ENCODE measurements at places on chromosomes 13 and 19.
A peak's percentile ranks its signal among the peaks of the same experiment; 100 is the strongest.

DNA sequence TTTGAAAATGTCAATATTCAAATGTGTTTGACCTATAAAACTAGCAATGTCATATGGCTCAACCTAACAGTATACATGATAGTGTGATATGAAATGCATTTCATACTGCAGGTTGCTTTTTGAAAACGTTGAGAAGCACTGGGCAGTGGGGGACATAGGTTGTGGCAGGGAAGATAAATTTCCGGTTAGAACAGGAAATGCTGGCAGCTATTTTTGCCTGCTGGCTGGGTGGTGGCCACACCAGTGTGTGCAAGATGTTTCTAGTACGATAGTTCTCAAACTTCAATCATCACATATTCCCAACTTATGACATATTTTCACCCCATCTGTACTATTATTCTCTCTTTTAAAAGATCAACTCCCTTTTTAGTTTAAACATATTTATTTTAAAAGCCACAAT, 17.2 kb downstream of the FXYD5 start:
- no peak for DNase-seq

DNA sequence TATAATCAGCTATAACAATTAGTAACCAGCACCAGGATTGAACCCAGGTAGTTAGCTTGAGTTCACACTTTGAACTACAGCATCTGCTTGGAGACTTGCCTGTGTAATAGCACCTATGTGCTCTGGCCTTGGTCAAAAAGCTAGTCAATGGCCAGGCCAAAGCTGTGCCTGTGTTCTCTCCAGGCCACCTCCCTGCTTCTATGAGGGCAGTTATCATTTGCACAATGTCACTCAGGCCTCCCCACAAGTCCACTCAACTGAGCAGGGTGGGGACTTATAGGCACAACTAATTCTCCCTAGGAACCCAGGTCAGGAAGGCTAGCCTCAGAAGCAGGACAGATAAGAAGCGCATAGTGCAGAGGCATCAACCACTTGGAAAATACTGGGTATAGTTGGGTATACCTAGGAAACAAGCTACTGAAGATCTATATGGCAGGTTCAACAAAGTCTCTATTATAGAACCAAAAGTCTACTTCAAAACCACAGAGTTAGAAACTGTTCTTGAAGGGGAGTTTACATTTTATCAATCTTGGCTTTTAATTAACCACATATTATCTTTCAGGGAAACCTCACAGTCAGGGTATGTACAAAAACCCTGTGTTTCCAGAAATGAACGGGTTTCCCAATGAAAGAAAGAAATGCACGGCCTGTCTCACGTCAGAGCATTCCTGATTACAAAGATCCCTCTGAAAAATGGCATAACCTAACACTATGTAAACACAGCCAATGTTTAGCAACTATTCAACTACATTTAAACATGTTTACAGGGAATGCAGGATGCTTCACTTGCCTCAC, 140.9 kb downstream of the ABCC4 start:
- DNase-seq, result no peak

- no peak for DNase-seq
Observed at GRCh38 chr13:103306163-103306562, 239.9 kb upstream of the SLC10A2 start.

GRCh38 chr13:110107568-110108347, 199.2 kb downstream of the COL4A1 start:
- DNase-seq, result no peak

DNA sequence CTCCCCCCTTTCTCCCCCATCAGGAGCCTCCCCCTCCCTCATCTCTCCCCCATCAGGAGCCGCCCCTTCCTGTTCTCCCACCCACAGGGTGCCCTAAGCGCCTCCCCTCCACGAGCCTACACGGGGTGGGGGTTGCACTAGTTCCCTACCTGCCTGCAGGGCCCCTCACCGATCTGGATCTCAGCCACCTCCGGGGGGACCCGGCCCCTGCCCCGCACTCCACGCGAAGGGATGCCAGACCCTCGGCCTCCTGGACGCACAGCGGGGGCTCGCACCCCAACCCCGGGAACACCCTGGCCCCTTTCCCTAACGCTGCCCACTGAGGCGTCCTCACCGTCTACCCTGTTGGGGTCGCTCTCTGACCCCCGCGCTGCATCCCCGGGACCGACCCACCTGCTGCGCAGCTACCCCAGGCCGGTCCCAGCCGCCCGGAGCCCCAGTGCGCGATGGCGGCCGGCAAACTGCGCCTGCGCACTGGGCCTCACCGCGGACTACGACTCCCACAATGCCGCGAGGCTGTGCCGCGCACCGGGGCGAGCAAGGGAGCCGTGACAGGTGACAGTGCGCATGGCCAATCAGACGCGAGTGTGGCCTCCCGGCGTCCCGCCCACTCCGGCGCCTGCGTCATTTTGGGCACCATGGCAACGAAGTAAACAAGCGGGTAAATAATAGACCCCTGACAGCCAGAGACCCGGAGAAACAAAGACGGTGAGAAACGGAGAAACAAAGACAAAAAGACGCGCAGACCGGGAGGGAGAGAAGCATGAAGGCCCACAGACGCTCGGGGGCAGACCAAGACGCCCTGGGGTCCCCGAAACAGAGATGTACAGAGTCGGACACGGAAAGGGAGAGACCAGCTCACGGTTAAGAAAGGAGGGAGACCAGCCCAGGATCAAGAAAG, at the start of gene ZSCAN18:
TSS of gene ZSCAN18 (minus strand) at position 451 of the 901 bp plus-strand sequence. CDS start 7,964 bp downstream, outside the sequence.
- peak; percentile 97 for DNase-seq

GRCh38 chr13:111642156-111642767, 321.8 kb downstream of the TEX29 start:
- no peak for DNase-seq

GRCh38 chr19:42316223-42317211, 3.4 kb downstream of the TMEM145 start:
- no peak for DNase-seq

GRCh38 chr19:37467608-37468090, 405 bp upstream of the ZNF569 start:
- no peak for DNase-seq

DNA sequence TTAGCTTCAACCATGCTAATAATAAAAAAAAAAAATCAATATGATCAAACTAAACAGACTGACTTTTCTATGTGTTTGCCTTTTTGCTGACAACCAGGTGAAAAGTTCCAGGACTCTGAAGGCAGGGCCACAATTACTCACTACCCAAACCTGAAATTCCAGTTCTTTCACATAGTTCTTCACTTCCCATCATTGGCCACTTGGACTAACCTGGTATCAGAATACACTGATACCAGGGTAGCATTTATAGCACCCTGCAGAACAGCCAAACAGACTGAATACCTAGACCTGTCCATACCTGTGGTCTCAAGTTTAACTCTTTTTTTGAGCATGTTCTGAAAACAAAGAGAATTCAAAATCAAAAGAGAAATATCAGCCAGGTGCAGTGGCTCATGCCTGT, 25.1 kb downstream of the ELF1 start:
- DNase-seq, result no peak

DNA sequence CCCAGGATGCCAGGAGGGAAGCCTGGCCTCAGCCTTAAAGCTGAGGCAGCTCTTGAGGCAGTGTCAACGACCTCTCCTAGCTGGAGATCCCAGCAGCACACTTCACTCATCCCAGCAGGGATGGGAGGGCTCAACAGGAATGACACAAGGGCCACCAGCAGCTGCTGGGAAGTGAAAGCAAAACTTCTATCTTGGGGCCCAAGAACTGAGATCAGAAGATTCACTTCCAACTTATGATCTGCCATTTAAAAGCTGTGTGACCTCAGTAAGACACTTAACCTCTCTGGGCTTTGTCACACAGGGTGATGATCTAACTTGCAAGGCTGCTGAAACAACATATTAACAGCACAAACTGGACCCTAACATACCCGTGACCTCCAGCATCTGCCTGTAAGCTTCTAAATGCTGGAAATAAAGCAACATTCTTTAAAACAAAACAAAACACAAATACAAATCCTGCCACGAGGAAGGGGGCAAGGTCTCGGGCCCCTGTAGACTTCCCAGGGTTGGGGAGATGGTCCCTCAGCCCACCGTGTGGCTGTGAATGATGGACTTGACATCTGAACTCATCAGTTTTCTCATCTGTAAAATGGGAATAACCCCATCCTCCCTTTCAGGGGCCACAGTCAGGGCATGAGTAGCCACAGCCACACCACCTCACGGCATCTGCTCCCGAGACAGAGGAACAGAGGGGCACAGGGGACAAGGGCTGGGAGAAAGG, 22.7 kb downstream of the ELL start:
- no peak for DNase-seq

DNA sequence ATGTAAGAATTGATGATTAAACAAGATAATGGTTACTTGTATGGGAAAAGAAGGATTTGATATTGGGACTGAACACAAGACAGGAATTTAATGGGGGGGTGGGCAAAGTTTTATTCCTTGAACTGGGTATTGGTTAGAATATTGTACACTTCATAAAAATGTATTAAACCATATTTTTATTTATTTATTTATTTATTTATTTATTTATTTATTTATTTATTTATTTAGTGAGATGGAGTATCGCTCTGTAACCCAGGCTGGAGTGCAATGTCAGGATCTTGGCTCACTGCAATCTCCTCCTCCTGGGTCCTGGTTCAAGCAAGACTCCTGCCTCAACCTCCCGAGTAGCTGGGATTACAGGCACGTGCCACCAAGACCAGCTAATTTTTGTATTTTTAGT, 287.1 kb upstream of the SLITRK5 start:
- no peak for DNase-seq

- no peak for DNase-seq
Observed at GRCh38 chr19:39738814-39739213, 985 bp upstream of the CLC start.

- DNase-seq, result no peak
Observed at GRCh38 chr19:3265432-3265831, 41.0 kb downstream of the CELF5 start.

GRCh38 chr13:104979281-104980030, 1556.0 kb downstream of the EFNB2 start:
- peak; percentile 34 for DNase-seq

DNA sequence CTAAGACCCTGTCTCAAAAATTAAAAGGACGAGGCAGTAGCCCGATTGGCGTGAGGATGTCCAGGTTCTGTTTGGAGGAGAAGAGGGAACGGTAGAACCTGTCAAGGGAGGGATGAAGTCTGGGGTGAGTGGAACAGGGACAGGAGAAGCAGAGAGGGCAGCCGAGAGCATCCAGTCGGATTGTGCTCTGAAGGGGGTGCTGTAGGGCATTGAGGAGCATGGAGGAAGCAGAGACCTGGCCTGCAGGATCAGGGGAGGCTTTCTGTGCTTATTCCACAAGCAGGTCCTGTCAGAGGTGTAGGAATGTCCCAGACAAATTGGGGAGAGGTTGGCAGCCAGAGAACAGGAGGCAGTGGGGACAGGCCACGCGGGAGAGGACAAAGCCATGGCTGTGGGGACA, 14.1 kb downstream of the AP2A1 start:
- DNase-seq, result no peak

GRCh38 chr19:16525751-16526481, 16.3 kb downstream of the CHERP start:
- DNase-seq, result no peak

DNA sequence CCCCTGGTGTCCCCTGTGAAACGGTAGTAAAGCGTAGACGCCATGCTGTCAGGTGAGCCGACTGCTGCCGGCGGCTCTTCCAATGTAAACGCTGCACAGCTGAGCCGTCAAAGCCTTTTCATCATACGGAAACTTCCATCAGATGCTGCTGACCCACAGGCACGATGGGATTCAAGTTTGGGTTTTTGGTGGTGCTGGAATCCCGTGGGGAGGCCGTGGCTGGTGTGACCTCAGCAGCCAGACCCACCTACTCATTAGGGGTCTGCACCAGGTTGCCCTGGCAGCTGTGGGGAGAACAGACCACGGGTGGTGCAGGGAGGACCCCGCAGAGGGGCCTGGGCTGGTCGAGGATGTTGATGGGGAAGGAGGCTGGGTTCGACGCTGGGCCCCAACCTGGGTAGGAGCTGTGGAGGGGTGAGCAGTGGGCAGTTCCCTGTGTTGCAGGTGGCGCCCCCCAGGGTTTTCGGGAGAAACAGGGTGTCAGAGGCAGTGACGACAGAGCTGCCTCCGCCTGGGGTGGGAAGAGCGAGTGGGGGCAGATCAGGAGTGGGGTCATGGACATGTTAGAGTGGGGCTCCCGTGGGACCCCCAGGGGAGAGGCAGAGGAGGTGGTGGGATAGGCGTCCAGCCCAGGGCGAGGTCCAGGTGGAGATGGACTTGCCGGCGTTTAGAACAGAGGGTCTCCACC, 6.6 kb downstream of the GRIN3B start:
- DNase-seq, result no peak

- DNase-seq, result no peak
Observed at GRCh38 chr19:8575467-8575997, 1.7 kb downstream of the MYO1F start.

DNA sequence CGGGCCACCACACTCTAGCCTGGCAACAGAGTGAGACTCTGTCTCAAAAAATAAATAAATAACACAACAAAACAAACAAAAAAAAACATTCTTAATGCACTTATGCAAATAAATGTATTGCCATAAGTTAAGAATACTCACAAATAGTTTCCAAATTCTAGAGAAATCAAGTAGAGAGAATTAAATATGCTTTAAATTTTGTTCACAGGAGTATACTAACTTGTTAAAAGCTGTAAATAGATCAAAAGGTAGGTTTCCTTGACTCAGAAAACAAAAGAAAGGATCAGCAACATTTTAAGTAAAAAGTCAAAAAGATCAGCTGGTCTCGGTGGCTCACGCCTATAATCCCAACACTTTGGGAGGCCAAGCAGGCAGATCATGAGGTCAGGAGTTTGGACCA, 50.5 kb upstream of the ZNF429 start:
- DNase-seq, result no peak

GRCh38 chr19:8569066-8569771, 8.0 kb downstream of the MYO1F start:
- DNase-seq, result no peak

DNA sequence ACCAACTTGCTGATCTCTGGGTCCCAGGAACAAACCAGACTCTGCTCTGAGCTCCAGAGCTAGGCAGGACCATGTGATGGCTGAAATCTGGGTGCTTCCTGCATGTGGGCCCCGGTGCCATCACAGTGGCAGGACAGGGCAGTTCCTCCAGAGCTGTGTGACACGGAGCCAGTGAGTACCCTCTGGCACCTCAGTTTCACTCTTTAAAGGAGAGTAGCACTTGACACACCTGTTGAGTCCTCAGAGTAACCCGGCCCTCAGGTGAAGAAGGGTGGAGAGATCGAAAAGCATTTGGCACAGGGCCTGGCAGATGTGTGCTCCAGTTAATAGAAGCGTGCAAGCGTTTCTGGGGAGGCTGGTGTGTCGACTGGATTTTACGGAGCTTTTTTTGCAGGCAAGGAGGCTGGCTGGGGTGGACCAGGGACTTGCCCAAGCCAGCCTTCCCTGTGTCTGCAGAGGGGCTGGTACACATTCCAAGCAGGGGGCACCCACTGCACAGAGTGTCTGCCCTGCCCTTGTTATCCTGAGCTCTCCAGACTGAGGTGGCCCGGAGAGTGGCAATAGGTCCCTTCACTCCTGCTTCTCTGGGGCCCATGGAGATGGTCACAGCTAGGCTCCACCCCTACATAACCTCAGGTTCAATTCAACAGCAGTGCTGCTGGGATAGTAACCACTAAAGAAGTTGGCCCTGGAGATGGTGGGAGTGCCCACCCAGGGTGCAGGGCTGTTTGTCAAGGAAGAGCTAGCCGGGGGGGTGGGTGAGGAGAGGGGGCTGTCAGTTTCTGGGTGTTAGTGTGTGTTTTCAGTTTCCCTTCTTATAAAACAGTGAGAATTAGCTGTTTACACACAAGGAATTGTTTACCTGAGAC, 8.3 kb downstream of the RPS19 start:
- peak; percentile 33 for DNase-seq
